ENCODE measurements at places on chromosomes 1 and 21. TPM values are rescaled to one million over a fixed set of nuclear protein-coding genes. Genes with fewer than 3 reads are reported as not detected.

The TESK2 gene
- 2.5 TPM for total RNA-seq

The FOXD2 gene
- 0.66 TPM for total RNA-seq

The ATF6 gene
- 24.4 TPM for total RNA-seq

The OLIG2 gene
- not detected for total RNA-seq

The PRAMEF12 gene
- total RNA-seq, result not detected

The CCDC27 gene
- total RNA-seq, result not detected

The ANKRD45 gene
- total RNA-seq, result 0.29 TPM

The ZNF593OS gene
- not detected for total RNA-seq

The KCNJ10 gene
- under 0.01 TPM for total RNA-seq

The CRP gene
- not detected for total RNA-seq

The KRTAP13-2 gene
- not detected for total RNA-seq

The SLFNL1 gene
- total RNA-seq, result 0.66 TPM

The TP73 gene
- total RNA-seq, result not detected

The DCST1 gene
- not detected for total RNA-seq

The CD5L gene
- not detected for total RNA-seq

The MAPKAPK2 gene
- 52.4 TPM for total RNA-seq

The NT5C1A gene
- total RNA-seq, result not detected

The TBX19 gene
- total RNA-seq, result 2.0 TPM

The CDC42 gene
- 372 TPM for total RNA-seq

The OR2G6 gene
- not detected for total RNA-seq

The SYT2 gene
- total RNA-seq, result not detected

The TPR gene
- 90.3 TPM for total RNA-seq

The SPRR1A gene
- total RNA-seq, result not detected

The TMCO2 gene
- not detected for total RNA-seq

The TRIM63 gene
- 0.15 TPM for total RNA-seq

The CCNL2 gene
- total RNA-seq, result 140 TPM

The C1orf210 gene
- not detected for total RNA-seq

The HUNK gene
- total RNA-seq, result not detected

The NSL1 gene
- total RNA-seq, result 40.2 TPM

The GBP6 gene
- 0.15 TPM for total RNA-seq

The GUCA2B gene
- total RNA-seq, result not detected

The OPRD1 gene
- total RNA-seq, result under 0.01 TPM

The FCN3 gene
- total RNA-seq, result not detected

The SLC35D1 gene
- total RNA-seq, result 18.2 TPM

The IGSF9 gene
- not detected for total RNA-seq

The IFT25 gene
- 40.3 TPM for total RNA-seq

The CYP4Z1 gene
- total RNA-seq, result not detected

The SHISA4 gene
- total RNA-seq, result 15.3 TPM

The CLEC20A gene
- total RNA-seq, result not detected

The SLC44A3 gene
- total RNA-seq, result 3.1 TPM

The SPRR4 gene
- total RNA-seq, result not detected

The KRTAP21-2 gene
- not detected for total RNA-seq

The AQP10 gene
- total RNA-seq, result not detected

The LCE2C gene
- total RNA-seq, result not detected

The SWT1 gene
- total RNA-seq, result 6.3 TPM

The CFHR5 gene
- total RNA-seq, result not detected

Data from smooth muscle cell of trachea (primary cell).